ENCODE measurements at places on chromosomes 7 and 10.

DNA sequence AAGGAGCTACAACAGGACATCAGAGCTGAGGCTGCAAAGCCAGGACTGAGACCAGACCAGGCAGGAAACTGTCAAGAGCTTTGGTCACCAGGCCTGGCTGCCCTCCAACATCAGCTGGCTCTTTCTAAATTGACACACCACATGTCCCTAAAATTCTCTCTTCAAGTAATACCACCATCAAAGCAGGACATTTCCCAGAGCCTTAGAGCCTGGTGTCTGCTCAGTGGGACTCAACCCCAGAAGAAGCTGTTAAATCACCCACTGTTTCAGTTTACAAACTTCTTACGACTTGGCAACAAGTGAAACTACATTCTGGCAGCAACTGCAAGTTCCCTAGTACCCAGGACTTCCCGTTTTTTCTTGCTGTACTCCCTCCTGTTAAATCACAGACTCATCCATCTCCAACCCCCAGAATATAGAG is 3.8 kb upstream of the IL6 start:
- DNase-seq, result peak; percentile 56

DNA sequence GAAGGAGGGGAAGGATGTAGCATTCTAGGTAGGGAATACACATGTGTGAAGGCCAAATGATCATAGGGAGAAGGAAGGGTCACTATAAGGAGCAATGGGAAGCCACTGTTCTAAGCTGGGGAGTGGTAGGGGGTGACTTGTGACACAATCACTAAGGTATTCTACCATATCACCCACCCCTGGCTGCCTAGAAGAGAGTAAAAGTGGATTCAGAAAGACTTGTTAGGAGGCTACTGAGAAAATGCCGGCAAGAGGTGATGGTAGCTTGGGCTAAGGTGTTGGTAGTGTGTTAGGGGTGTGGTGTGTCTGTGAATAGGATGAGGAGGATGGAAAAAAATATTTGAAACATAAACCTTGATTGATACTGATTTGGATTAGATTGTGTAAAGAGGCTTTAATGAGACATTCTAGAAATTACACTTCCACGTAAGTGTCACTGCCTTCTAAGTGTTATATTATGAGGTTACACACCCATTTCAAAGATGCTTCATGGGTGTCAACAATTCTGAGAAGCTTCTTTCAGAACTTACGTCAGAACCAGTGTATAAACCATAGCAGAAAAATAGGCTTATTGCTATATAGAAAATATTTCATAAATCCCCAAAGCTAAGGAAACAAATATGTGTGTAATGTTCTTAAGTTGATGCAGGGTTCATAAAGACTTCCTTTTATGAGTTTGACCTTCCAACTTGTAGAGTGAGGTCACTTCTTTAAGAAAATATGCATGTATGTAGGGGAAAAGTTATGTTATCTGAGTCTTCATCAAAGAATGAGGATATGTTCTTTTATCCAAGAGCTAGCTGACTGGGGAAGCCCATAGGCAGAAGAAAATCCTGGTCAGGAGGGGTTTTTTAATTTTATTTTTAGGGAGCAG is 5.6 kb upstream of the BPGM start:
- DNase-seq, result no peak

DNA sequence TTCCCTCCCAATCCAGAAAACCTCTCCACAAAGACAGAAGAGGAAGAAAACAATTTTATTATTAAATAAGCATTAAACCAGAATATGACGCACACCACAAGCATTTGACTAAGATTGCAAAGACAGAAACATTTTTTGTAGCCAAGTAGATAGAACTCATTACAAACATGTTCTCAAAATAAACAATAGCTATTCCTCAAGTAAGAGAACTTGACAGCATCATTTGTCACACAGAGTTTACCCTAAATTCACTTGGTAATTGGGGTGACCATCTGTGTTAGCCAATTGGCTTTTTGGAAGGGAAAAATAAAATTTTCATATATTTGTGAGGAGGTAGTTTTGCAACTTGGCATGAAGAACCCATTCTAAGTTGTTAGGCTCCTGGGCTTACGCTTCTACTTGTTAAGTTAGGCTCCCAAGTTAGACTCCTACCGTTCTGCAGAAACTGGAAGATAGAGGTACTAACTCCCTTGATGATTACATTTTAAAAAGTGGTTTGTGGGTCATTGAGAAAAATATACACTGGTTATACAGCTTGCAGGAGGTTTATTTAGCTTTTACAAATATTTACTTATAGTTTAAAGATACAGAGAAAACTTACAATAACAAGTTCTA is 618.6 kb upstream of the CNTNAP2 start:
- DNase-seq, result no peak

DNA sequence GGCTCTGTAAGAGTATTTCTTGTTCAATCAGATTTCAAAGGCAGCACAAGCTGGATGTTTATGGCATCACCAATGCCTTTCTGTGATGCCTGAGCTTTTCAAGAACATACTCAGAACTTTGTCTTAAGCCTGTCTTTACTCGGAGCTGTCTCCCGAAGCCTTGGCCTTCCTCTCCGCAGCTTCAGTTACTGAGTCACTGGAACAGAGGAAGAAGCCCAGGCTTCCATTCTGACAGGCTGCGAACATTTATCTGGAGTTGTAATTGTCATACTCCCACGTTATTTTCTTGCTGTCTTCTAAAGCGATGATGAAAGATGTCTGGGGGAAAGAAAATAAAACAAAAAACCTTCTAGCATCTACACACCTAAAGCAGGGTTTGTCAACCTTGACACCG is 43.9 kb downstream of the GRK5 start:
- DNase-seq, result peak; percentile 89

- no peak for DNase-seq
Observed at GRCh38 chr10:96664563-96664962, 55.8 kb downstream of the PIK3AP1 start.

- no peak for DNase-seq
Observed at GRCh38 chr7:138843632-138844580, 45.9 kb upstream of the ATP6V0A4 start.

- no peak for DNase-seq
Observed at GRCh38 chr7:117800406-117800805, 72.8 kb downstream of the CTTNBP2 start.

DNA sequence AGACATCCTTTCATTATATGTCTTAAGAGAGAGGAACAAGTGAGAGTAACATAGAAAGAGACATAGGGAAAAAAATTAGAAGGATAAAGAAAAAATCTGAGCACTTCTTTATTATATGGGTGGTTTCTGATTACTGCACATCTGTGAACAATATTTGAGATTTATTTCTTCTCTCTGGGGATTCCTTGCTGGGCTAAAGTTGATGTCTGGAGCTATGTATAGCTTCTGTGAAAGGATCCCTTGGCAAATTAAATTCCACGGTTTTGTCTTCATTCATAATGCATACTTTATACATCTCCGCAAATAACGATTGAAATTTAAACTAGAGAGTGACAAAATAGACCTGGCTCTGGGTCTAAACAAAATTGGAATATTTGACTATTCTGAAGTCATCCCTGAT is 232.2 kb upstream of the CTBP2 start:
- DNase-seq, result no peak

GRCh38 chr10:59536167-59537014 is 173.3 kb downstream of the SLC16A9 start:
- peak; percentile 93 for DNase-seq

GRCh38 chr10:91575044-91575610 is 57.7 kb downstream of the PPP1R3C start:
- no peak for DNase-seq

DNA sequence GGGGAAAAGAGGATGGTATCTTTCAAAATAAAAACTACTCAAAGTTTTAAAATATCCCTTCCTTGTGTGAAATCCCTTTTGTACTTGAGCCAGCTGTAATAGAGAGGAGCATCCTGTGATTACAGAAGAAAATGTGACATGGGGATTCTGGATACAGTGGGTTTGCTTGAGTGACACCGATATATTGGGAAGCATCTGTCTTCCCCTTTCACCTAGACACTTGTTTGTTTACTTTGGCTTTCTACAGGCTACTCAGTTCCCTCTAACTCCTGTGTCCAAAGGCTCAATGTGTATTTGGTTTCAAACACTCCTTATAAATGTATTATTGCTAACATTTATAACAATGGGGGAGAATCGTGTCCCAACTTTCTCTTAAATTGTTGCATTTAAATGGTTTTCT is 24.4 kb downstream of the CPED1 start:
- no peak for DNase-seq

DNA sequence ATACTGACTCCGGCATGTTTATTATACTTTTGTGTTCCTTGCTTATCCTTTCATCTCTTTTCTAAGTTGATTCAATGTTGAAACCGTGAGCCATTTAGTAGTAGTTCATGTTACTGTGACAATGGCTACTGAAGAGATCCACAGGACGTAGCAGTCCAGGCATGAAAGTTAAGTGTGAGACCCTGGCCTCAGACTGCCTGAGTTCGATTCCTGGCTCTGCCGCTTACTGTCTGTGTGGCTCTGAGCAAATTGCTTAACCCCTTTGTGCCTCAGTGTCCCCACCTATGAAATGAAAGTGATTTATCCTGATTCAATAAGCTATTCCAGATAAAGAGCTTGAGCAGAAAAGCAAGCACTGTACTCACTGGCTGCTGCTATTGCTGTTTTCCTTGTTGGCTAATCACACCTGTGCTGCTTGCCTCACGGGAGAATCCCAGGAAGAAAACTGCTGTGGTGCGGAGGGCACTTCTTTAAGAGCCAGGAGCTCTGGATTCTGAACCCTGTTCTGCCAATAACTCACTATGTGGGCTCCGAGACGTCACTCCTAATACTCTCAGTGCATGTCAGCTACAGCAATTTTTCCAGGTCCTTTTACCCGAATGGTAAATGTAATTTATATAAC is 38.4 kb downstream of the PNLIPRP2 start:
- no peak for DNase-seq

DNA sequence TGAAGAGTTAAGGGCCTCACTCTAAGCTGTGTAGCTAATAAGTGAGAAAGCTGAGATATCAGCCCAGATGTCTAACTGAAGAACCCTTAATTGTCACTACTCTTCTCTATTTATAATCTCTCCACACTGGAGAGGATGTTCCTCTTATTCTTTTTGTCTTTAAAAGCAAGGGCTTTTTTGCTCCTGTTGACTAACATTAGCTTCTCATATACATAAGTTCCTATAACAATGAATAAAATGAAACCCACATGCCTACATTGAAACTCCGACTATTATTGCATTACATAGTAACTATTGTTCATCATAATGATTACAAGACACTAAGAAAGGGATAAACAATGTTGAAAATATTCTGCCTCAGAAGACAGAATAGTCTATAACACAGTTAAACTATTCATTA is 67.1 kb downstream of the GNAT3 start:
- DNase-seq, result no peak

GRCh38 chr7:107302250-107302847 is 133.5 kb downstream of the HBP1 start:
- no peak for DNase-seq

GRCh38 chr10:102644066-102644645 is at the start of gene TRIM8:
Gene TRIM8 (plus strand): TSS chr10:102644479. CDS start chr10:102644618, 139 bp downstream.
- DNase-seq, result peak; percentile 33

GRCh38 chr10:83078160-83078559 is 1061.1 kb upstream of the GHITM start:
- DNase-seq, result peak; percentile 22

DNA sequence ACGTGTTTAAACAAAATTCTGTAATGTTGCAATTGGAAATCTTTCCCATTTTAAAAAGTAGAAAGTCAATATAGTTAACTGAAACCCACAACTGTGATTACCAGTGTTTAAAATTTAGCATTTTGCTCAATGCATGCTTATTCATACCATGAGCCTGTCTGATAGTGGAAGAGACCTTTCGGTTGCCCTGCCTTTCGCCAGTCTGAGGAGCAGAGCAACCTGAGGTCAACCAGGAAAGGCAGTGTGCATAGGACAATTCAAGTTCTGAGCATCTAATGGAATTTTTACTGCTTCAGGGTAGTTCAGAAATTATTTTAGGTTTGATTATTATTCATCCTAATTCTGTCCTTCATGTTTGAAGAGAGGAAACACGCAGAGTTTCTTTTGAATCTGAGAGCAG is 100.8 kb downstream of the CUBN start:
- no peak for DNase-seq

DNA sequence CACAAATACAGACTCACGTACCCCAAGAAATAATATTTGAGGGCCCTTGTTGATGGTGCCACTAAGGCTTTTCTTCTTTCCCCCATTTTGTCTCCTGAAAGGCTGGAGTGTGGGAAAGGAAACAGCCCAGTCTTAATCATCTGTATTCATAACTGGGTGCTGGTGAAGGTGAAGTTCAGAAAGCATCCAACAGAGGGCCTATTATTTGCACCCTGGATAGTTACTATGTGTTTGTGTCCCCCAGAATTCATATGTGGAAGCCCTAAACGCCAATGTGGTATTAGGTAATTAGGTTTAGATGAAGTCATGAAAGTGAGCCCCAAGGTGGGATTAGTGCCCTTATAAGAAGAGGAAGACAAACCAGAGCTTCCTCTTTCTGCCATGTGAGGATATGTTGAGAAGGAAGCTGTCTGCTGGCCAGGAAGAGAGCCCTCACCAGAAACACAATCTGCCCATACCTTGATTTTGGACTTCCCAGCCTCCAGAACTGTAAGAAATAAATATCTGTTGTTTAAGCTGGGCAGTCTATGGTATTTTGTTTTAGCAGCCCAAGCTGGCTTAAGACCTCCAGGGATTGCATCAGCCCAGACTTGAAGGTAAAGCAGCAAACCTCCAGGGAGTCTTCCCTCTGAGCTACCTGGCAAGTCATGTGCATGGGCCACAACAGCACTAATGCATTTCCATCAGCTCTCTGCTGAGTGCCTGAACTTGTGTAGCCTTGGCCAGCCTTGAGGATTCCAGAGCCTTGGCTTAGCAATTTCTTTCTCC is 90.0 kb upstream of the ADRB1 start:
- DNase-seq, result no peak

DNA sequence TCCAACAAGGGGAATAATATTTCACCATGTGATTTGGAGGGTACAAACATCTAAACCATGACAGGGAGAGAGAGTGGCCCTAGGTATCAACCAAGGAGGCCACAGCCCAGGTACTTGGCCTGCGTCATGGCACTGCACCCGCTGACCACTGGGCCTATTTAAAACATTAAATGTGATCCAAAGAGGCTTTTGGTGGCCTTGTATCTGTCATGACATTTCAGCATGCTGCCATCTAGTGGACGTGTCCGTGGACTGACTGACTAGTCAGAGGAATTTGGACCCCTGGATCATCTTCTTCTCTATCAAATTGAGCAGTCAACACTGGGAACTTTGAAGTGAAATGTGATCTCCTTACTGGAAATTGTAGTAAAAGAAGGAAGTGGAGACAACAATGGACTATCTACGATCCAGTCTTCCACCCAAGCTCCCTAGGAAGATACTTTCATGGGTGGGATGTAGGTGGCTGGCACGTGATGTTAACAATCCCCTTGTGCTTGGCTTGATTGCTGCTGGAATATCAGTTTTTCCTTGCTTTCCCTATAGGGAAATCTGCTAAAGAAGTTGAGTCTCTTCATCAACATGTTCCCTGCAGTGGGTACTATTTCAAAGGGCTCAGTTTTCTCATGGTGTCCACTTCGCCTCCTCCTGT is 24.6 kb upstream of the ITGA8 start:
- DNase-seq, result peak; percentile 68

DNA sequence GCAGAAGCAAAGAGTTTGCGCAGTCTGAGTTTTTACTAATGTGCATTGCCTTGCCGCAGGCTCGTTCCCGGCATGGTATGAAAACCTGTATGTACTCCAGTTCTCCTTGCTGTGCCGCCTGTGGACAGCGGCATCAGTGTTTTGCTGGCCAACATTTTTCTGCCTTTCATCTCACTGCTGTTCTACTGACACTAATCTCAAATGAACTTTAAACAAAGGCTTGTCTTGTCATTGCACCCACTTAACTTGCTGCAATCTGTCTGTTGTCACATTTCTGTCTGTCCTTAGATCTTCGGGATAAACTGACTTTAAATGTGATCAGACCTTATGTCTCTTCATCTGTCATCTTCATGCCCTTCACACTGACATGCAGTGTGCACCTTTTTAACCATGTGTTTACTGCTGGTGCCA is 71.7 kb upstream of the ZNRF2 start:
- DNase-seq, result no peak

Measured in fibroblast of pulmonary artery (primary cell).